ENCODE measurements at places on chromosomes 2 and 18.

DNA sequence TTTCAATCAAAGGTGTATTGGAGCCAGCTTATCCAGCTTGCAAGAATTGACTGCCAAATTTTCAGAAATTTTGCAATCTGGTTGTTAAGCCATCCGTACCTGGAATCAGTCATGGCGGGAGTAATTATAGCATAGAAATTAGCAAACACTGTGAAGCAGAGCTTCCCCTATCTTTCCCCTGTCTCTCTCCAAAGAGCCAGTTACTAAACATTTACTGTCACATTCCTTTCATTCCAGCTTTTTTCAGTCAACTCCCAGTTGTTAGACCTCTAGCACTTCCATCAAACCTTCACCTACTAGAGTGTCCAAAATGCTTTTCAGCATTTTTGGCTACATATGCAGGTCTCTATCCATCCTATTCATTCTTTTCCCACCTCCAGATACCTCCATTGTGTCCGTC is 137.4 kb downstream of the MC4R start:
- no peak for DNase-seq

DNA sequence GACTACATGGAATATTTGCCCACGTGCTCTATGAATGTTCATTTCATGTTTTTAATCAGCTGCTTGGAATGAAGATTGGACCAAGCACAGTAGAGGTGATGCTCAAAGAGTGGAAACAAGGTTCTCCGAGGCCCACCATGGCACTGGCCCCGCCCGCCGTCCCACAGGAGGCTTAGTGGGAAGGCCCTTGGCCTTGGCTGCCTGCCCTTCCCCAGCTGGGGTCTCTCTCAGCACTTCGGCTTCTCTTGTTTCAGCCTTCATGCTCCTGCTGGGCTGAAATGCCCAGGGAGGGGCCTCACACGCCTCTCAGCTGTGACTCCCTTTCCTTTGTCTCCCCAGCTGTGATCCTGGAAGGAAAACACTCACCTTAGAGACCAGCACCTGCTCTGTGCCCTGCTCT is 833.2 kb downstream of the GALR1 start:
- no peak for DNase-seq

DNA sequence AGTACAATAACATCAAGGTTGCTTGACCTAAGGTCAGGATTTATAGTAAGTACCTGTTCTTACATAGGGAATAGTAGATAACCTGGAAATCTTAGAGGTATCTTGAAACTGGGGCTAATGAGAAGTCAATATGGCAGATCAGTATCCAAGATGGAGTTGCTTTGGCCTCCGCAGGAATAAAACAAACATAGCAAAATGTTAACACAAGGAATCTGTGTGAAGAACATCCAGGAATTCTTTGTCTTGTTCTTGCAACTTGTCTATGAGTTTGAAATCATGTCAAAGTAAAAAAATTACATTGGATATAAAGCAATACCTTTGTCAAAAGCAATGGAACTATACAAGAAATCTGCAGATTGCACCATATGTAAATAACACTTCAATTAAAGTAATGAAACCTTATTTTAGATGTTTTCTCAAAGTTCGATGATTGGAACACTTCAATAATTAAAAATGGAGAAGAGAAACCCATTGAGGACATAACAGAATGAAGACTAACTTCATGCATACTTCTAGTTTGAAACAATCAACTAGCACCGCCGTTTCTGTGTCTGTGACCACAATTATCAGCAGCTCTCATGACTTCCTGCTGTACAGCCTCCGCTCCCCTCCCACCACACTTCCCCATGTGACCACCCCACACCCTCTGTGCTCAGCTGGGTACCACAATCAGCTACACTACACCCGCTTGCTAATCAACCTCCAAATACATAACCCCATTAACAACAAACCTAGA is 27.6 kb downstream of the C2orf76 start:
- no peak for DNase-seq

DNA sequence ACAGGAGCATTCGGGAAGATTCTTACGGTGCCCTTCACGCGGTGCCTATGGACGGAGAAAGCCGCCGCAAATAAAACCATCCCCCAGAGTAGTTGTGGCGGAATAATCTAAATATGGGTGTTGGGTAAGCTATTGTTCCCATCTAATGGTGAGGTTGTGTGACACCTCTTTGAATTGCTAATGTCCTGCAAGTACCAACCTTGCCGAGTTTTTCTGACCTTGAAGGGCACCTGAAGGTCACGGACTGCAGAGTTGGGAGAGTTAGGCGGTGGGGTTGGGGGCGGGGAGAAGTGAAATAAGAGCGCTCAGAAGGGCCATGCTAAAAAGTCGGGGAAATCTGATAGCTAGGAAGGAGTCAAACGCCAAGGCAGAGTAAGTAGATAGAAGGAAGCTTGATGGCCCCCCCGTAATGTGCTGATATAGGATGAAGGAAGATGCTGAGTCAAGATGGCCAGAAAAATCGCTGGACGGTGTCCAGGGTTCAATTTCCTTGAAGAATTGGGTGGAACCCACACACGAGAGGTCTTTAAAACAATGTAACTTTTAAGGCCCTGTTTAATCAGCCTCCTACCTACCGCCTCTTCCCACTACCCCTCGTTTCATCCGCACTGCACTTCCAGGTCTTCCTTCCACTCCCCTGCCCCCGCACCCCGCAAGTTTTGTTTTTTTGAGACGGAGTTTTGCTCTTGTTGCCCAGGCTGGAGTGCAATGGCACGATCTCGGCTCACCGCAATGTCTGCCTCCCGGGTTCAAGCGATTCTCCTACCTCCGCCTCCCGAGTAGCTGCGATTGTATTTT is 600 bp downstream of the KATNAL2 start:
- peak; percentile 30 for DNase-seq

DNA sequence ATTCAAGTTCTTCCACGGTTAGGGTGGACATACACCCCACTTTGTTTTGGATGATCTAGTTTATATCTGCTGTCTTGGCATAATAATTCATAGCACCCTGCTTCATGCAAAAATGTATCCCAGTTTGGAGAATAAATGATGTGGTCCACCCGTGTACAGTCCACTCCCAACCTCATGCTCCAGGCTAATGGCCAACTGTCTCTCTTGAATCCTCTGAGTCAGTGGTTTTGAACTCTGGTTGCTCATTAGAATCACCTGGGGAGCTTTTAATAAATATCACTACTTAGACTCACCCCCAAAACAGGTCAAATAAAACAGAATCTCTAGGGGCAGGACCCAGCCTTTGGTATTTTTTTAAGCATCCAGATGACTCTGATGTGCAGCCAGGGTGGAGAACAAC is 78.5 kb downstream of the SDC1 start:
- DNase-seq, result no peak

DNA sequence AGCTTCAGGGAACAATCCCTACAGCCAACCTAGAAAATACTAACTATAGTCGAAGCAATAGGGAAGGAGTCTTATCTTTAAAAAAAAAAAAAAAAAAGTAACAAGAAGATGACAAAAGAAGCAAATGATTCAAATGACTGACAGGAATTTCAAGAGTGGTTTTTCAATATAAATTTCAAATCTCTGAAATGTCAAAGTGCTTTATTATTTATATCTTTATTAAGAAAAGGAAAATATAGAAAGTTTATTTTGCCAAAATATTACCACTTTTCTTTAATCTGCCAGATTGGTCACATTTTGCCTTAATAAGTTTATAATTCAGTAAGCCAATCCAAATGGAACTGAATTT is 63.5 kb upstream of the HNRNPA3 start:
- DNase-seq, result no peak

DNA sequence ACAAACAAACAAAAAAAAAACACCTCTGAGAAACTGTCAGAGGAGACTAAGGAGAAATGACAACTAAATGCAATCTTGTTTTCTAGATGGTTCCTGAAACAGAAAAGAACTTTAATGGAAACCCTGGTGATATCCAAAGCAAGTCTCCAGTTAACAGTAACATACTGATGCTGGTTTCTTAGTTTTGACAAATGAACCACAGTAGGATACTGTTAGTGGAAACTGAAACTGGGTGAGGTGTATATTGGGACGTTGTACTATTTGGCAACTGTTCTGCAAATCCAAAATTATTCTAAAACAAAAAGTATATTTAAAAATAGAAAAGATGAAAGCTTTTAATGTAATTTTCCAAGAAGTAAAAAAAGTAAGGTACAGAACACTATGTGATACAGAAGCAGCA is 11.4 kb downstream of the SESTD1 start:
- no peak for DNase-seq

DNA sequence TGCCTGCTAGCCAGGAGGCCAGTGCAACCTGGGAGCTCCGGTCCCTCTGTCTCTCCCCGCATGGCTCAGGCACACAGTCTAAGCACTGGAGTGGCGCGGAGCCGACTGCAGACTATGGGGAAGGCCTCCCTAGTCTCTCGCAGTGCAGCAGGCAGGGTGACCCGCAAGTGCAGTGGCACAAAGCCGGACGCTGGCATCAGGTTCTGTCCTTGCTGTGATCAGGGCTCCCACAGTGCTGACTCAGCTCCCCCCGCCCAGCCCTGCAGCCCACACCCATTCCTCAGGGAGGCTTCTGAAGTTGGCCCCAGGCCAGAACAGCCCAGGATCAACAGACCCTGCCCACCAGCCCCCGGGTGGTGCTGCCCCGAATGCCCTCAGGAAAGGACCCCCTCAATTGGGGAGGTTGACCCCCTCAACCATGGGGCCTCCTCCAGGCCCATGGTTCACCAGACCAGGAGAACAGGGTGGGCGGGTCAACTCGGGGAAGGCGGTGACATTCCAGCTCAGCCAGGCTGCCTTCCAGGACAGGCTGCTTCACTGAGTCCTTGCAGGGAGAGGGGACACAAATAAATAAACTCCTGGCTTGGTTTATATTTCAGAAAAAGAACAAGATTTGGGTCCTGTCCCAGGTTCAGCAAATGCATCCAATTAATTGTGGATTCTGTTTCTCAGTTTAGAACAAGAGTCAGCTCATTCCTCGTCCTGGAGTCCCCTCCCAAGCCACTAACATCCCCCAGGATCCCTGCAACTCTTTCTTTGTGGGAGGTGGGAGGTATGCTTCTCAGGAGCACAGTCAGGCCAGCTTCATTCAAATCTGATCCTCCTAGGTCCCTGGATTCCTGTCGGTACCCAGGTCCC is 12.2 kb downstream of the BIN1 start:
- peak; percentile 73 for DNase-seq

- no peak for DNase-seq
Measured at GRCh38 chr2:152238016-152238415, 62.5 kb upstream of the STAM2 start.

DNA sequence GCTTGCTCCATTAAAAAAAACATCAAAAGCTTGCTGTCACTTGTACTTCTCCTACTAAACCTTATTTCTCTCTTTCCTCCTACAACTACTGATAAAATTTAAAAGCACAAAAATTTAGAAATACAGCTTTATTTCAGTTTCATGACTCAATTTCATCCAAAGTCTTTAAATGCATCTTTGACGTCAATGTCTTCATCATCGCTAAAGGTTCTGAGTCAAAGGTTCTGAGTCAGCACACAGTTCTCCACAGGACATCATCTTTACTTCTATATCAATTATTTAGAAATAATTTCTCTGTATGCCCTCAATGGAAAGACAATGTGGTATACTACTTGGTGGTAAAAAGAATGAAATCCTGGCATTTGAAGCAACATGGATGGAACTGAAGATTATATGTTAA is 163.9 kb upstream of the DNMT3A start:
- DNase-seq, result no peak

DNA sequence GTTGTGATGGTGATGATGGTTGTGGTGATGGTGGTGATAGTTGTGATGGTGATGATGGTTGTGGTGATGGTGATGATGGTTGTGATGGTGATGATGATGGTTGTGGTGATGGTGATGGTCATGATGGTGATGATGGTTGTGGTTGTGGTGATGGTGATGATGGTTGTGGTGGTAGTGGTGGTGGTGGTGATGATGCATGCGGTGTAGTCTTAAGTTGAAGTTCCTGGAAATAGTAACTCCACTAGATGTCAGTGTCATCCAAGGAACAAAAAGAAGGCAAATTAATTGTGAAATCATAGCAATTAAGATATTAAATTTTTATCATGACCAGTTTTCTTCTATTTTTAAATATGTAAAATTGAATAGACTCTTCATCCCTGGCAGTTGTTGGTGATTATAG is 309.2 kb downstream of the AGAP1 start:
- DNase-seq, result no peak

GRCh38 chr2:16262526-16263178 is 322.3 kb downstream of the MYCN start:
- no peak for DNase-seq

- DNase-seq, result no peak
Measured at GRCh38 chr2:133393895-133394294, 174.4 kb downstream of the NCKAP5 start.

DNA sequence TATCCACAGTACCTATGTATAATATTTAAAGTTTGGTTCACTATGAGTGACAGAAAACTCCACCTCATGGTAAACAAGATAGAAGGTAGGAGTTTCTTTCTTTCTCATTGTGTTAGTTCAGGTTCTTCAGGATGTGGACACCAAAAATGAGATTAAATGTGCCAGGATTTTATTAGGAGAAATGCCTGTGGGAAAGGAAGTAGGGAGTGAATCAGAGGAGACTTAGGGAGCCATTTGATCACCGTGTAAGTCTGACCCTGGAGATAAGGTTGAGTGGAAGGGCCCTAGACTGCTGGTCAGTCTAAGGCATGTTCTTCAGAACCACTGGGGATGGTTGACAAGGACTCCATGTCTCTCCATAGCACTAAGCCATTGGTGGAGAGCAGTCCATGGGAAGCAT is 8.1 kb downstream of the AOX1 start:
- no peak for DNase-seq

DNA sequence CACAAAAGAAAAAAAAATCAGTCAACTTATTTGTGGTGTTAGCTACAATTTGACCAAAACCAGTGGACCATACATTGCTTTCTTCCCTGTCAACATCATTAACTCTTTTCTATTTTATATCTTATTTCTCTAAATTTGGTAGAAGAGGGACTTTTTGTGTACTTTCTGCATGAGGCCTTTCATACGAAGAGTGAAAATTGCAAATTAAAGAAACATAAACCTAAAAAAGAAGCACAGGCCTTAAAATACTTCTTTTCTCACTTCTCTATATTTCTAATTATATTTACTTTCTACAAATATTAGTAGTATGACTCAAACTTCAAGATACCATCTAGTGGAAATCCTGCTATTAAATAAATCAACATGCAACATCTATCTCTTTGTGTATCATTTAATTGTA is 1073.4 kb upstream of the ZEB2 start:
- no peak for DNase-seq

DNA sequence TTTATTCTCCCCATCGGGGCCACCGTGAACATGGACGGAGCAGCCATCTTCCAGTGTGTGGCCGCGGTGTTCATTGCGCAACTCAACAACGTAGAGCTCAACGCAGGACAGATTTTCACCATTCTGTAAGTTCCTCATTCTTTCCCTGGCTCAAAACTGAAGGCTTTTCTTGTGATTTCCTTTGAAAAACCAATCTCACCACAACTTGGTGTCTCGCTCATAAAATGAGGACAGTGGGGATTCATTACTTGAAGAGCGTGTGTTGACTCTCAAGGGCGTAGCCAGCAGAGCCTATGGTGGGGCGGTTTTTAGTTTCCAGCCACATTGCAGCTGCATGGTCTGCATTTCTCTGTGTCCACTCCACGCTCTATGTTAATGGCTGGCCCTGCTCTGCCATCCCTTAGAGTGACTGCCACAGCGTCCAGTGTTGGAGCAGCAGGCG is 29.0 kb downstream of the SLC1A4 start:
- DNase-seq, result no peak
